Stimulated activated CD4-positive, alpha-beta T cell treated with anti-CD3 and anti-CD28 coated beads, Interleukin-4, amount 100 ng/mL, for 1 hour (primary cell): ENCODE measurements at places on chromosomes 13 and 19.

DNA sequence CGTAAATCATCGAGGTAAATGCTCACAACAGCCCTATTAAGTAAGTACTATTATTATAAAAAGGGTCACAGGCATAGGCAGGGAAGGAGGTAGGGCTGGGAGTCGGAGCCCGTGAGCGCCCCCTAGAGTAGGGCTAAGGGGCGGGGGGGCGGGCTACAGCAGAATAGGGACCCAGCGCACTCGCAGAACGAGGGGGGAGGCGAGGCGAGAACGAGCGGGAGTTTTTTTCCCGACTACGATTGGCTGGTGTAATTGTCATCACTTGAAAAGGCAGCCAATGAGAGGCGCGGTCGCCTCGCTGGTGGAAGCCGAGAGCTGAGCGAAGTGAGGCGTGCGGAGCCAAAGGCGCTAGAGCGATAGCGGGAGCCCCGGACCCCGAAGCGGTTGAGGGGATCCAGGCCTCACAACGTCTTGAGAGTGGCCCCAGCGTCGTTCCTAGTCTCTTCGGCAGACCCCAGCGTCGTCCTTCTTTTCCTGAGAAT lies 24.2 kb downstream of the KEAP1 start:
- DNase-seq, result peak; percentile 87

- no peak for DNase-seq
These were observed 57.7 kb downstream of the MLLT1 start for GRCh38 chr19:6221878-6222746.

GRCh38 chr13:73212482-73212881 lies 153.7 kb downstream of the KLF5 start:
- DNase-seq, result no peak

DNA sequence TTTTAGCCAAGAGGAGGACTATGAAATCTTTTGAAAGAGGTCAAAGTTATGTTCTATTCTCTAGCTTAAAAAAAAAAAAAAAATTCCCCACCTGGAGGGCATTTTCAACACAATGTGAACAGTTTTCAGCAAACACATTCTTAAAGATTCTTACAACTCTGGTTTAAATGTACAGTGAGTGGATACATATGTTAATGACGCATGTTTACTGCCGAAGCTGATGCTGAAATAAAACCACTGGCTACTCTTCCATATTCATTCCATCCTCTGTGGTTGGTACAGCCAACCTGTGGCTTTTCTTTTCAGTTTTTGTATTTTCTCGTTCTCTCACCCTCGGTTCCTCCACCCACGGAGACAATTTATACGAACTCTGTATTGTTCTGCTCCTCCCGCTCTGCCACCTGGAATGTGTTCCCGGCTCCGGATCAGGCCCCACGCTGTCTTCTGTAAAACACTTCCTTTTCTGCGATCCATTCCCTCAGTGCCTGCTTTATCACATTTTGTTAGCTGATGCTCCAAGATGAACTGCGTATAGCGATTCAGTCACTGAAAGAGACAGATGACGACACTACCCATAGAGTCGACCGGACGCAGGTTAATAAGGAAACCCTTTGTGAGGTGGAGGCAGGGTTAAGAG lies 466.4 kb upstream of the ARGLU1 start:
- no peak for DNase-seq

GRCh38 chr13:67175836-67176459 lies 54.2 kb downstream of the PCDH9 start:
- no peak for DNase-seq

DNA sequence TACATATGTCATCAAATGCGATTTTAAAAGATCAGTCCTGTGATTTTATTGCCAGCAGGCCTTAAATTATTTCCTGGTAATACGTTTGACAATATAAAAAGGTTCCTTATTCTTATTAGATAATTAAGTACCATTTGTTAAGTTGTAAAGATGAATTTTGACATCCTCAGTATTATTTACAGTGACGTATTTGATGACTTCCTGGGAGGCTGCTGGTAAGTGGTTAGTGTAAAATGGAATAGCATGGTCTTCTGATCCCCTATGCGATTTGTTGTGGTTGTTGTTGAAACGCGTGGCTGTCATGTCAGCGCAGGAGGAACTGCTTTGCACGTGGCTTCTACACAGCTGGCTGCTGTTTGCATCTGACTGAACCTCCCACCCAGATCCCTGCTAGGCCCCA lies 99.7 kb downstream of the DCLK1 start:
- no peak for DNase-seq

- DNase-seq, result no peak
These were observed 45.4 kb downstream of the MBNL2 start for GRCh38 chr13:97267418-97268059.

- no peak for DNase-seq
These were observed 118.4 kb downstream of the GPC5 start for GRCh38 chr13:91516799-91517198.

- DNase-seq, result no peak
These were observed 45.2 kb downstream of the GPR180 start for GRCh38 chr13:94646904-94647303.

GRCh38 chr19:52622261-52622660 lies 15.9 kb downstream of the ZNF83 start:
- no peak for DNase-seq

GRCh38 chr19:42407085-42407815 lies 17.2 kb upstream of the CNFN start:
- no peak for DNase-seq

DNA sequence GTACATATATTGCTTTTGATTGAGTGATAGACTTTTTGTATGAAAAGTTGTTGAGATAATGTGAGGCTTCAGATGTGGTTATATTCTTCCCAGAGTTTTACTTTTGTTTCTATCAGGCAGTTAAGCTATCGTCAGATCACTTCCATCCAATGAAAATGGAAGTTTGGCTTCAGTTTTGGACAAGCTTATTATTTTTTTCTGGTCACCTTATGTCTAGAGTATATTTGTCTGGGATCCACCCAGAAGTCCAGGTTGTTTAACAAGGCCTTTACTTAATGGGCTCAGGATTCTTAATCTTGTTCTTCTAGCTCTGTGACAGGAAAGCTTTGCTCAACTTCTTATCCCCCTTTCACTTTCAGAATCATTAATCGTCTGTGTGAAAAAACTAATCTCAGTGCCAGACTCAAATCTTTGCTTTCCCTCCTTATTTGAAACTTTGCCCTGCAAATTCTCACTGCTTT lies 150.9 kb downstream of the PDS5B start:
- DNase-seq, result no peak

GRCh38 chr13:50990818-50991506 lies 81.4 kb downstream of the RNASEH2B start:
- no peak for DNase-seq

GRCh38 chr19:51242881-51243630 lies 7.8 kb upstream of the SIGLECL1 start:
- DNase-seq, result no peak

- no peak for DNase-seq
These were observed 7.5 kb upstream of the PSPN start for GRCh38 chr19:6383188-6383587.

GRCh38 chr19:42965176-42965575 lies 28.2 kb upstream of the PSG7 start:
- DNase-seq, result no peak

DNA sequence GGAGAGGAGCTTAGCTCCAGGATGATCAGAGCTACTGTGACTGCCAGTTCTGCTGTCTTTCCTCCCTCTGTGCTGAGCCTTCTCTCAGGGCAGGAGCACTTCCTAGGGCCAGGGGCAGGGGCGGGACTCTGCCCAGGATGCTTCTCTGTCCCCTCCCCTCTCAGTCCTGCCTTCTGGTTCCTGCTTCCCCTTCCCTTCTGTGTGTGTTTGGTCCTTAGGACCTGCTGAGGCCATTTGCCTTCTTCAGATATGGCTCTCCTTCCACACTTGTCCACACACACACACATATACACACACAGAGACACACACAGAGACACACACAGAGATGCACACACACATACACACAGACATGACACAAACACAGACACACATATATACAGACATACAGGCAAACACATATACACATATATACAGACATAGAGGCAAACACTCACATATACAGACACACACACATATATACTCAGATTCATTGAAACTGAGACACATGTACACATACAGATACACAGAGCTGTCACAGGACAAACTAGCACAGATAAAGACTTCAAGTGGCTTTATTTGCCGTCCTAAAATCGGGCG lies 22.0 kb upstream of the CD177 start:
- no peak for DNase-seq

- no peak for DNase-seq
These were observed 26.0 kb downstream of the OR10H4 start for GRCh38 chr19:15974856-15975255.

- no peak for DNase-seq
These were observed 5.1 kb upstream of the EPS8L1 start for GRCh38 chr19:55070466-55071128.

GRCh38 chr19:19211499-19212420 lies at the start of gene NCAN:
Gene NCAN (plus strand): TSS chr19:19211958. CDS start chr19:19216954, 4,996 bp downstream.
- no peak for DNase-seq

- no peak for DNase-seq
These were observed 22.5 kb downstream of the C19orf44 start for GRCh38 chr19:16518483-16519229.

DNA sequence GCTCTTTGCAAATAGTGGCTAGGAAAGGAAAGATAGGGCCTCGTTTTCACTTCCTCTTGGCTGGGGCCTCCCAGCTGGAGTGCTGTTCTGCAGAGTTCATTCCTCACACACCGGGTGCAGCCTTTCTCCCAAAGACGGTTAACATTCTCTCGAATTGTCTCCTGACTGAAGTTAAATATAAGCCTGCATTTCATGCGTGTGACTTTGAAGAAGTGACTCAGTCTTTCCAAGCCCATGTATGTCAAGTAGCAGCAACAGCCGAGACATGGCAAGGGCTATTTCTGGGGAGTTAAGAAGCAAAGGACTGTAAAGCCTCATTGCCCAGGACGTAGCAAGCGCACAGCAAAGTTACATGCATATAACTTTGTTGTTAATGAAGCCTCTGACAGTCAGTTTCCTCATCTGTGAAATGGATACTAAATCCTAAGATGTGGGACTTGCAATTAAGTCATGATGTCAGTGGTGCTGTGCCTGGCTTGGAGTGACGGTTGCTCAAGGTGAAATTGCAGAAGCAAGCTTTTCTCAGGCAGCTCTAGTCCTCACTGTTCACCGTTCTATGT lies 502.4 kb downstream of the MYO16 start:
- no peak for DNase-seq

- no peak for DNase-seq
These were observed 169.6 kb downstream of the LACC1 start for GRCh38 chr13:44049081-44049945.

- DNase-seq, result no peak
These were observed 1965.6 kb upstream of the PCDH20 start for GRCh38 chr13:63381078-63381859.

DNA sequence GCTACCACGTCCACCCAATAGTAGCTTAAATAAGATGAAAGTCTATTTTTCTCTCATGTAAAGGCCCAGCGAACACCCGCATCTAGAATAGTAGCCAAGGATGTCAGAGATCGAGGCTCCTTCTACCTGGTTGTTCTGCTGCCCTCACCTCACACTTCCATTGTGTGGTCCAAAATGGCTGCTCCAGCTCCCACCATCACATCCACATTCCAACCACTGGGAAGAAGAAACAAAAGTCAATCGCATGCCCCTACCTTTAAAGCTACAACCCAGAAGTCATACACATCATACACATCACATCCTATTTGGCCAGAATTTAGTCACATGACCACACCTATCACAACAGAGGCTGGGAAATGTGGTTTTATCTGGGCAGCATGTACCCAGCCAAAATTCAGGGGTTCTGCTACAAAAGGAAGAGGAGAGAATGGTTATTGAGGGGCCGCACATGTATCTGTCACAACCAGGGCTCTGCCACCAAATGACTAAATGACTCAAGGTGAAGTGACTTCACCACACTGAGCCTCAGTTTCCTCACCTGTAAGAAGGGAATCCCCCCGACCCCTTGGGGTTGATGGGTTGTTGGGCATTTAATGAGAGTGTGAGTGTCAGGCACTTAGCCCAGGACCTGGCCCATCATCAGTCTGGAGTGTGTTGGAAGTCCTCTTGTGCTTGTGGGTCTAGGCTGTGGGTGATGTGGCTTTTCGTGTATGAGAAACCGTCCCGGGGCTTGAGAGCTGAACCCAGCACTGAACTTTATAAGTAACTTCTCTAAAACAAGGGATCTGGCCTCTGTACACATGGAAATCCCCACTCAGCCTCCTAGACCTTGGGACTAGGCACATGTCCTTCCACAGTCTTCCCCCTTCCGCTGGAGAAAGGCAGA lies 10.2 kb upstream of the CBLC start:
- DNase-seq, result no peak
